Foreskin melanocyte (primary cell): ENCODE measurements at places on chromosomes 7 and 10.

DNA sequence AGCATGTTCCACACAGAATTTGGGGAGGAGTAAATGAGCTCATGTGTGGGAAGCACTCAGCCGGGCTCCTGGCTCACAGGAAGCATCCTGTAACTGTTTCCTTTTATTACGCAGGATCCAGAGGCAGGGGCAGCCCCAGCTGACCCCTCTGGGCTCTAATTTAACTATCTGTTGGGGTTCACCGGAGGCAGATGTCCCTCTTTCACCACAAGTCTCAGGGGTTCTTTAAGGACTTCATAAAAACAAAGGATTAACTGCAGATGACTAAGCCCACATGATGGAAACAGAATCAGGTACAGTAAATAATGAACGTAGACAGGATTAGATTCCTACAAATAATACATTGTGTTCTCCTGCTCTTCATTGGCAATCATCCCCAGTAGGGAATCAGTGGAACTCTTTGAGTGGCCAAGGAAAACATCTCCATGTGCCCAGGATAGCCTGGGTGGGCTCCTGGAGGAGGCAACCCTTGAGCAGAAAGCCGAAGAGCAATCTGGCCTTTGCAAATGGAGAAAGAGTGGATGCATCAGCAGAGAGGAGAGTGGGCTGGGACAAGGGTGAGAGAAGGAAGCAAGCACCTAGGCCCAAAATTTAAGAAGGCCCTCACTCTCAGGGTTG lies 24.6 kb downstream of the TBXAS1 start:
- DNase-seq, result no peak

GRCh38 chr7:158452331-158452730 lies 135.3 kb downstream of the PTPRN2 start:
- DNase-seq, result no peak

DNA sequence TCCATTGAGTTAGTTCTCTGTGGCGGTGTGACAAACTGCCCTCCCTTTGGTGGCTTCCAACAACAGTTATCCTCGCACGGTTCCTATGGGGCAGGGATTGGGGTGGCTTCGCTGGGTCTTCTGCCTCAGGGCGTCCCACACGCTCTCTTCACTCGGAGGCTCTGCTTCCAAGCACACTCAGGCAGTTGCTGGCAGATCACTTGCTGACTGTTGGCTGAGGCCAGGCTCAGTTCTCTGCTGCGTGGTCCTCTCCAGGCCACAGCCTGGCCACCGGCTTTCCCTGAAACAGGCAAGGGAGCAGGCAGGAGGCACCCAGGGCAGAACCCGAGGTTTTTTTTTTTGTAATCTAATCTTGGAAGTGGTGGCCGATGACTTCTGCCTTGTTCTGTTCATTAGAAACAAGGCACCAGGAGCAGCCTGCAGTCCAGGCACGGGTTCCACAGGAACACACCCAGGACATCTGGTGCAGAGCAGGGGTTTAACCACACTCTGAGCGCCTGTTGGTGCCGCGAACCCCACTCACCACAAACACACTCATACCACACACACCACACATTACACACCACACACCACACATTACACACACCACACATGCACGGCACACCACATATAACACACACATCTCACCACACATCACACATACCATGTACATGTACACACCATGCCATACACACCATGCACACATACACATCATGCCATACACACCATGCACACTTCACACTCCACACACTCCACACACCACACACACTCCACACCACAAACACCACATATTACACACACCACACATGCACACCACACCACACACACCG lies 112.2 kb downstream of the PTPN20 start:
- DNase-seq, result no peak

DNA sequence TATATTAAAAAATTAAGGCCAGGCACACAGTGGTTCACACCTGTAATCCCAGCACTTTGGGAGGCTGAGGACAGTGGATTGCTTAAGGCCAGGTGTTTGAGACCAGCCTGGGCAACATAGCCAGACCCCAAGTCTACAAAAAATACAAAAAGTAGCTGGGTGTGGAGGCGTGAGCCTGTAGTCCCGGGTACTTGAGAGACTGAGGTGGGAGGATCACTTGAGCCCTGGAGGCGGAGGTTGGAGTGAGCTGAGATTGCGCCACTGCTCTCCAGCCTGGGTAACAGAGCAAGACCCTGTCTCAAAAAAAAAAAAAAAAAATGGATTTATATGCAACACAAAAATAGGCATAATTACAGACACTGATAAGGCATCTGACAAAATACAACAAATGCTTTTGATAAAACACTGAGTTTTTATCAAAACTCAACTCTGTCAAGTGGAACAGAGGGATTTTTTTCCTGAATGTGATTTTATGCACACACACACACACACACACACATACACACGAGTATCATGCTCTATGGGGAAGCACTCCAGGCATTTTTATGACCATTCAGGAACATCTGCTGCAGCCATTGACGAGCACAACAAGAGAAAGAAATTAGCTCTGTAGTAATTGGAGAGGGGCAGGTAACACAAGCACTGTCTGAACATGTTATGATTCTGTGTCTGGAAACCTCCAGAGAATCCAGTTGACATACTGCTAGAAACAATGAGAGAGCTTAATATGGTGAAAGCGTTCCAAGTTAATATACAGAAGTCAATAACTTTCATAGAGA lies 193.1 kb downstream of the WDR37 start:
- DNase-seq, result no peak

GRCh38 chr10:108303149-108303548 lies 1138.6 kb upstream of the SORCS1 start:
- no peak for DNase-seq

DNA sequence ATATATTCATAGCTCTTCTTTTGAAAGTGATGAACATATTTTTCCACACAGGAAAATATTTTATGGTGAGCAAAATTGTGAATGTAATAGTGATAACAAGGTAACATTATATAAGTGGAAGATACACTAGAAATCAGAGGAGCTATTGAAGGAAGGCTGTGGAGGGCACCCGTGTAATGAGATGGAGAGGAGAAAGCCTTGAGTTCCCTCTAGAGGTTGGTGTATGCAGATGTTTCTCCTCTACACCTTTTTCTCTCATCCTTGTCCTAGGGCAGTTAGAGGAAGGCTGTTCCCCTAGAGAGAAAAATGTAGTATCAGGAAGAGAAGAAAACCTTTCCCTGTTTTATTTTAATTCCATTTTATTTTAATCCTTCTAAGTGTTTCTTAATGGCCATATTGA lies 54.6 kb upstream of the NRG3 start:
- DNase-seq, result no peak

DNA sequence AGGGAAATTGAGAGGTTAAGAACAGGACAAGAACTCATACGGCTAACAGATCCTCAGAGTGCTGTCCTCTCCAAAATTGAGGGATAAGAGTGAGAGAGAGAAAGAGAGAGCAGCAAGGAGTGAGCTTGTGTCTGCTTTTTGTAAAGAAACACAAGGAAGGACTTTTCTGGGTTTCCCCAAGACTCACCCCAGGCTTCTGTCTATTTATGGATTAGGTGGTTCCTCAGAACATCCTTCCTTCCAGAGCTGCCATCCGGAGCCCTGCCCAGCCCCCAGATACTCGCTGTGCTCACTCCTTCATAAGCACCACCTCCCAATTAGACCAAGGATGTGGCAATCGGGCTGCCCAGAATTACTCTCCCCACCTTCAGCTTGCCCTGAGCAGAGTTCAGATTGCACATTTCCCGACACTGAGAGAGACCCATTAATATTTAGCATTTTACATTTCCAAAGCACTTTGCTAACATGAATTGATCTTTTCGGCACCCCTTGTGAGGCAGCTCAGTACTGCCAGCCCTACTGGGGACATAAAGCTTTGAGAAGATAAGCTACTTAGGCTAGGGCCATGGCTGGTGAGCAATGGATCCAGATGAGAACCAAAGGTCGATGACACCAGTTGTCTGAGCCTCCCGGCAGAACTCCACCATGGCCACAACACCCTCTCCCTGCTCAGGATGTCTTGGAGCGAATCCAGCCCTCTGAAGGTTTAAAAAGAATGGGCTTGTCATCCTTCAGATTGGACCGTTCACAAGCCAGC lies 19.2 kb upstream of the R3HCC1L start:
- no peak for DNase-seq

GRCh38 chr10:118481871-118482270 lies 113.6 kb downstream of the PRLHR start:
- no peak for DNase-seq

GRCh38 chr7:131471250-131472004 lies 85.0 kb downstream of the PODXL start:
- DNase-seq, result no peak

- DNase-seq, result peak; percentile 38
Observed at GRCh38 chr10:115801992-115802391, 471.0 kb downstream of the GFRA1 start.

GRCh38 chr7:155358066-155358947 lies 60.6 kb downstream of the INSIG1 start:
- no peak for DNase-seq
